ENCODE measurements at places on chromosomes 13 and 19. TPM values are rescaled to one million over a fixed set of nuclear protein-coding genes. Genes with fewer than 3 reads are reported as not detected.

DNA sequence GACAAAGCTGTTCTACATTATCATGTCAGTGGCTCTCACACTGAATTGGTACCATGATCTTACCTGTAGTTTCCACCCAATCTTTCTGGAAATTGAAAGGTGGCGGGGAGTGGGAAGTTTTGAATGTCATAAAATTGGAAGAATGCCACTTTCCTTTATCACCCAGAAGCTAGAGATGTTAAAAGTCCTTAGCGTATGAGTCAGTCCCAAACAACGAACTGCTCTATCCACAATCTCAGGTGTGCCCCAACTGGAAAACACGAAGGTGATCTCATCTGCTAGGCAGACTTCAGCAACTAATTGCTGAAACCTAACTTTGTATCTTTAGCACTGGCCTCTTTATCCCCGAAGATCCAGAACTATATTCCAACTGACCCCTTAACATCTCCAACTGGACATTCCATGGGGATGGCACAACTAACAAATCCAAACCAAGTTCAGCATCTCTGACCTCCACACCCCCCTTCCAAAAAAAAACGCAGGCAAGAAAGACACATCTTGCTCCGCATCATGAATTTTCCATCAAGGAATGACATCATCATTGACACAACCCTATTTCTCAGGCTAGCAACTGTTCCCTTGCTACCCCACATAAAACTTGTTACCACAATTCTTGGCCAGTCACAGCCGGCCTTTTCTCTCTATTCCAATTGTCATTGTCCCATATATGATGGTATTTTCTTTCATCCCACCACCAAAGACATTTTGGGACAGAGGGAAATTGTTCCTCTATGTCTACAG, 175.4 kb downstream of the KLF12 start:
- ATAC-seq = no peak

C19orf85 gene
- not detected for total RNA-seq

DNA sequence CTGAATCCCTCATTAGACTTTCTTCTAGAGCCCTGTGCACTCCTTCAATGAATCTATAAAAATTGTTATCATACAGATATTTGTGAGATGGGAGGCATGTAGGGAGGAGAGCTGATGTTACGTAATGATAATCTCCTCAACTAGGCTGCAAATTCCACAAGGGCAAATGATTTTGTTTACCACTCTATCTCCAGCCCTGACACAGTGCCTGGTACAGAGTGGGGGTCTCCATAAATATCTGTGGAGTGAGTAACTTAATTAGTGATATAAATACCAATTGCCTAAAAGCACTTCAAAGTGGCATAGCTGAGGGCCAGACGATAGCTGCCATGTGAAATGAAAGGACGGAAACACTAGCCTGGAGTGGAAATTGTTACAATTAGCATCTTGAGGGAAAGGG, 54.2 kb downstream of the SERTM1 start:
- no peak for ATAC-seq

DNA sequence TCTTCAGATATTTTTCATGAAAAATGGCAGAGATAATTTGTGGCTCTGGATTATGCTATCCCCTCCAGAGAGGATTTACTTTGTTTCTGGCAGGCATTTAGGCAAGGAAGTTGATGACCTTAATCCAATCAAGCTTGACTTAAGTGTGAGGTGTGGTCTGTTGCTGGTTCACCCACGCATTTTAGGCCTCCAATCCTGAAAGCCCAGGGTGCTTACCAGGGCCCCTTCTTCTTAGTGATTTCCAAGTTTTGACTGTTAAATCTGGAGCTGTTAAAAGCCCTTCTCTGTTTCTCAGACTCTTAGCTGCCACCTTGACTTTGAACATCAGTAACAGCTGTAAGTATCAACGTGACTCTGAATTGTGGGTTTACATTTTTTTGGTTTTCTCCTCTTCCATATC, 161.8 kb downstream of the DNAJC15 start:
- ATAC-seq = no peak

CFAP97D2 gene
- total RNA-seq = not detected

DNA sequence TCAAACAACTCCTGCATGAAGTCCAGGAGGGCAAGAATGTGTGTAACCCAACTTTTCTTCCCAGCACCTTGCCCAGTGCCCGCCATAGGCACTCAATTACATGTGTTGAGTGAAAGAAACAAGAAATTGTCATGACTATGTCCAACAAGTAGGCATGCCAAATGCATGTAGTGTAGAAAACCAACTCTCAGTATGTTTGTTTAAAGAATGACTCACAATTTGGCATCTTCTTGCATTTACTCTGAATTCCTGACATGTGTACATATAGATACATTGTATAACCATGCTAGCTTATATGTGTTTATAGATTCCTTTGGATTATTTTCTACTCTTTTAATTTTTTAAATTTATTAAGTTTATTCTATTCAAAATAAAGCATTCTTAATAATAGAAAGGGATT, 305.0 kb downstream of the EFNB2 start:
- no peak for ATAC-seq

- peak; percentile 97 for ATAC-seq
Measured at GRCh38 chr13:74026753-74027152, 107.5 kb downstream of the KLF12 start.

DNA sequence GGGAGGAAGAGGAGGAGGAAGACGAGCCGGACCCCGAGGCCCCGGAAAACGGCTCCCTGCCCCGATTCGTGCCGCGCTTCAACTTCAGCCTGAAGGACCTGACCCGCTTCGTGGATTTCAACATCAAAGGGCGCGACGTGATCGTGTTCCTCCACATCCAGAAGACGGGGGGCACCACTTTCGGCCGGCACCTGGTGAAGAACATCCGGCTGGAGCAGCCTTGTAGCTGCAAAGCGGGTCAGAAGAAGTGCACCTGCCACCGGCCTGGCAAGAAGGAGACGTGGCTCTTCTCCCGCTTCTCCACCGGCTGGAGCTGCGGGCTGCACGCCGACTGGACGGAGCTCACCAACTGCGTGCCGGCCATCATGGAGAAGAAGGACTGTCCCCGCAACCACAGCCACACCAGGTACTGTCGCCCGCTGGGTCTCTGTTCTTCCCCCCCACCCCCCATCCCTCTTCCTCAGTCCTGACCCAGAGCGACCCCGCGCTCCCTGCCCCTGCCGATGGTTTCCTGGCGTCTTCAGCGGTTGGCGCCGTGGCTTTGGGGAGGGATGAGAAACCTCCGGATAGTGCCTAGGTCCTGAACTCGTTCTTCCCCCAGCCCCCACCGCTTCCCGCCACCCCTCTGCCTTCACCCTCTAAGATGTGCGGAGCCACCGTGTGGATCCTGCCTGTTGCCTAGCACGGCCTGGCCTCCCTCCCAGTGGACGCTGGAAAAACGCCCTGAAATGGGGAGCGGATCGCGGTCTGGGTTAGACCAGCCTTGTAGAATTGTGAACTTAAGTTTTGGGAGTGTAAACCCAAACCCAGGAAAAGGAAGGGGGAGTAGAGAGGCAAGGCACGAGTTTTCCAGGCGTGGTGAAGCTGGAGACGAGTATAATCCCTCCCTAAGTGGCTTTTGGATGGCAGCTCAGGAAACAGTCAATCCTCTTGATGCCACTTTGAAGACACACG, 1.5 kb downstream of the HS6ST3 start:
- no peak for ATAC-seq

DNA sequence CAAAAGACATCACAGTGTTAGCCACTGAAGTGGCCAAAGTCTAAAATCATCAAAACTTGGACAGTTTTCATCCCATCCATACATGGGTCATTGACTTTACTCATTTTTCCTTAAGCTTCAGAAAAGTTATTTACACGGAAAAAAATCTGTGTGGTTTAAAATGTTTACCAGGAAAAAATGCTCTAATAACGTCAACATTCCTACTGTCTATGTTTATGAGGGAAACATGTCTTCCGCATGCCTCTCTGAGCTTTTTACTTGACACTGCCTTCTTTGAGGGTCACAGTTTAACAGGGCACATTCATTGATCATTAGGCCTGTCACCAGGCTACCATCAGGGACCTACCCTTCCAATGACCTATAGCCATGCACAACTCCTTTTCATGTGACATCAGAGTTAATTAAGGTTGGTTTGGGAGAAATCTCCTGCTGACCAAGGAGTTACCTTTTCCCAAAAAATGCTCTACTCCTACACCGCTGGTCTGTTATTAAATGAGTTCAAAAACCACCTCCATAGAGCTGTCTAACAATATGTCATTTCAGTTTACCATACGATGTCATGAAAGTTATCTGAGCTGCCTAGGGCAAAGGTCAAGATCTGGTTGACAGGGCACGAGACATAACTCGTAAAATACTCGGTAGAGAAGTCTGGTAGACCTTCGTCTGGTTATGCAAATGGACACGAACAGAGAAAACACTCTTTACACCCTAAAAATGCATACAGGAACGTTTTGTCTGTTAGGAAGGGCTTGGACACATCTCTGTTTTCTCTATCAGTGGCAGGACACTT, 17.8 kb downstream of the FLT1 start:
- ATAC-seq = no peak

DNA sequence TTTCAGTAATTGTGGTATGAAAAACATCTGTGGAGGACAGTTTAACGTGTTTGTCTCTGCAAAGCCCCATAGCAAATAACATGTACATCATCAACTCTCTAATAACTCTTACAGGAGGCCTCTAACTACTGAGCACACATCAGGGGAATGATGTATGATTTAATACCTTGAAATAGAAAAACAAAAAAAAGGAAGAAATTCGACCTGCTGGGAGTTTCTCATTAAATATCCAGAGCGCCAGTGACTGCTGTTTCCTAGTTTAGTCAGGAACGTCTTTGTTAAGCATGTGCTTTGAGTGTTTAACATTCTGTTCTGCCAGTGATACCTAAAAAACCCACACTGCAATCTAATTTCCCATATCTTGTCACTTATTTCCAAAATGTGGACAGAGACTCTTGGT, 235.4 kb downstream of the PCDH20 start:
- ATAC-seq = no peak

- no peak for ATAC-seq
Measured at GRCh38 chr19:33191501-33191900, 2.6 kb upstream of the LRP3 start.

GRCh38 chr13:110528371-110528770, 33.2 kb downstream of the RAB20 start:
- ATAC-seq = no peak

DNA sequence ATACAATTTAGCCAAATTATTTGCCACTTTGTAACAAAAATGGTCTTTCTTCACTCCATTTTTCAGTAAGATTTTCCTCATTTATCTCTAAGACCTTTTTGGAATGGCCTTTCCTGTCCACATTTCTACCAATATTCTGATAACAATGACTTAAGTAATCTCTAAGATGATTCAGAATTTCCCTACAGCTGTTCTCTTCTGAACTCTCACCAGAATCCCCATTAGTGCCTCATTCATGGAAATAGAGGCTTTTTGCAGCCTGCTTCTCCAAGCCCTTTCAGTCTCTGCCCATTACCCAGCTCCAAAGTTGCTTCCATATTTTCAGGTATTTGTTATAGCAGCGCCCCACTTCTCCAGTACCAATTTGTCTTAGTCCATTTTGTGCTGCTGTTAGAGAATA, 867.0 kb downstream of the GPC5 start:
- ATAC-seq = no peak

DNA sequence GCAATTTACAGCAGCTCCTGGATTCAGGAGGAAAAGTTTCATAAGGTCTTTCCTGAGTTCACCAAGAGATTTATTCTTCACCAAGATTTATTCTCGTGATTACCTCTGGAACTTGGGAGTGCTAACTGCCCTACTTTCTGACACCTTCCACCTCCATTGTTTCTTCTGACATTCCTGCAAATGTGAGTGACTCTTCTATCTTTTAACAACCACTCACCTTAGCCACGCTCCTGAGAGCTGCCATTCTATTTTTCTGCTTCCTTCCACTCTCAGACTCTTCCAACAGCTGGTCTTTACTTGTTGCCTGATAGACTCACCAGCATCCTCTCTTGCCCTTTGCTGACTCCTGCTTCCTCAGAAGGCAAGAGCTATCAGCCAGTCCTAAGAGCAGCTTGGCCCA, 11.5 kb upstream of the CBY2 start:
- no peak for ATAC-seq

DNA sequence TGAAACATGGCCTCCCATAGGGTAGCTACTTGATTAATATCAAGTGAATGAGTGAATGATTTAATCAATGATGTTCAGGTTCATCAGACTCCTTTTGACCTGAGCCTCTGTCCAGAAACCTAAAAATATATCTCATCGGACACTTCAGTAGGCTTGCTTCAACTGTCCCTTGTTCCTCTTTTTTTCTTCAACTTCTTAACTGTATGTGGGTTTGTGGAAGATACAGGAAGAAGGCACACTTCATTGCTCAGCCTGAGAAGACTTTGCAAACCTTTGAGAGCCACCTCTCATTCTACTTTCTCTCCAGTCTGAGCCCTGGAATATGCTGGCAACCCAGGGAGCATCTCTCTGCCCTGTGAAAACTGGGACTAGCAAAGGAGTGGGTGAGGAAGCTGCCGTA, 557.0 kb downstream of the FGF9 start:
- no peak for ATAC-seq

- ATAC-seq = peak; percentile 91
Measured at GRCh38 chr13:50140153-50140552, 124.9 kb downstream of the KCNRG start.

GRCh38 chr13:110923777-110924638, 9.1 kb upstream of the ANKRD10 start:
- ATAC-seq = no peak

SYNE4 gene
- total RNA-seq = 1.5 TPM

- ATAC-seq = peak; percentile 96
Measured at GRCh38 chr13:23579072-23579895, 9.1 kb downstream of the TNFRSF19 start.

- no peak for ATAC-seq
Measured at GRCh38 chr19:2394054-2394441, 33.3 kb downstream of the TIMM13 start.

PAK4 gene
- total RNA-seq = 17.8 TPM

MISP3 gene
- 4.1 TPM for total RNA-seq

B3GLCT gene
- total RNA-seq = 4.1 TPM

GRCh38 chr19:11450570-11451326, 15.3 kb downstream of the PRKCSH start:
- ATAC-seq = no peak

All from activated T-helper 17 cell treated with anti-CD3 and anti-CD28 coated beads, Interleukin-2, amount 50 U/mL, for 72 hours (primary cell).